T-helper 2 cell treated with Interferon-gamma antibody and Interleukin-4, amounts not matched to agents 5 μg/mL and 100 μg/mL, for 36 hours (primary cell): ENCODE measurements at places on chromosomes 6 and 20.
A peak's percentile ranks its signal among the peaks of the same experiment; 100 is the strongest.

DNA sequence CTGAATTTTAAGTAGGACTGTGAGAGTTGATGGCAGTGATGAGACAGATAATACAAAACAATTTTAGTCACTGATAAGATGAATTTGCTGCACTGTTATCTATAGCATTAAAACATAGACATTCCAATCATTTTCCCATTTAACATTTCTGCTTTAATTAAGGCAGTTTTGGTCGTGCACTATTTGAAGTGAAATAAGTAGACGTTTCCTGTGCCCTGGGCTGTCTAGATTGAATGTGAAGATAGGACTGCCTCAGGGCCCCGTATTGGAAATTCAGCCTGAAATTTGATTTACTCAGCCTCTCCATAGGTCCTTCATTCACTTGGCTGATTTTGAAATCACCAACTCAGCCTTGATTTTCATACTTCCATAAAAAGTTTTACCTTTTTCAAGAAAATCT lies 48.3 kb downstream of the ARID1B start:
- DNase-seq: no peak

GRCh38 chr6:25229671-25230321 lies 49.4 kb upstream of the CARMIL1 start:
- no peak for DNase-seq

DNA sequence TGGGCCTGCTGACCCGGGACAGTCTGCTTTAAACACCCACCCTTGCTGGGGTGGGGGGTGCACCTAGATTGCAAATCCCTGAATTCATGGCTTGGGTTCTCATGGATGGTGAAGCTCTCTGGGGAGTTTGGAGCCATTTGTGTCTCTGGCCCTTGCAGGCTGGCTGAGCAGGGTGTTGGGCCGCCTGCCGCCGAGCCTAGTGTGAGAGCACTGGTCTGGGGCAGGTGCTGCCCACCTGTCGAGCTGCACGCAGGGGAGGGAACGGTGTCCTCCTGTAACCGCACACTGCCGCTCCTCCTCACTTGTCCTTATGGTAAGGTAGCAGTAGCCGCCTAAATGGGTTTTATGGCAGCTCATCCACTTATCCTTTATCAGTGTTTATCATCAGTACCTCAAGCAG lies 143.9 kb downstream of the DTNBP1 start:
- DNase-seq: no peak

GRCh38 chr20:35823937-35824336 lies 52.1 kb downstream of the PHF20 start:
- no peak for DNase-seq

DNA sequence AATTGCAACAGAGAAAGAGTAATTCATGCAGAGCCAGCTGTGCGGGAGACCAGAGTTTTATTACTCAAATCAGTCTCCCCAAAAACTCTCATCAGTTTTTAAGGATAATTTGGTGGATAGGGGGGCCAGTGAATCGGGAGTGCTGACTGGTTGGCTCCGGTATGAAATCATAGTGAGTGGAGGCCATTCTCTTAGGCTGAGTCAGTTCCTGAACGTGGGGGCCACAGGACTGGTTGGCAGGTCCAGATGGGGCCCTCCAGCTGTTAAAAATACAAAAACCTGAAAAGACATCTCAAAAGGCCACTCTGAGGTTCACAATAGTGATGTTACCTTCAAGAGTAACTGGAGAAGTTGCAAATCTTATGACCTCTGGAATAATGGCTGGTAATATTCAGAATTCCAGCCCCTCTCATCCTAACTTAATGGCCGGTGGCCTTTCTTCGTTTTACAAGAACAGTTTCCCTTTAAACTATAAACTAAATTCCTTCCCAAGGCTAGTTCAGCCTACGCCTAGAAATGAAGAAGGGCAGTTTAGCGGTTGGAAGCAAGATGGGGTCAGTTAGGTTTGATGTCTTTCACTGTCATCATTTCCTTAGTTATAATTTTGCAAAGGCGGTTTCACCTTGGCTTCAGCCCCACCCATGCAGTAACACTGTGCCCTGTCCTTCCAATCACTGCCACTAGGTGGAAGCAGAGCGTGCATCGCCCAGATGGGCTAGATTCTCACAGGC lies 6.8 kb upstream of the MICA start:
- peak; percentile 82 for DNase-seq

- DNase-seq: no peak
Observed at GRCh38 chr6:110981202-110981600, 637 bp upstream of the RPF2 start.

DNA sequence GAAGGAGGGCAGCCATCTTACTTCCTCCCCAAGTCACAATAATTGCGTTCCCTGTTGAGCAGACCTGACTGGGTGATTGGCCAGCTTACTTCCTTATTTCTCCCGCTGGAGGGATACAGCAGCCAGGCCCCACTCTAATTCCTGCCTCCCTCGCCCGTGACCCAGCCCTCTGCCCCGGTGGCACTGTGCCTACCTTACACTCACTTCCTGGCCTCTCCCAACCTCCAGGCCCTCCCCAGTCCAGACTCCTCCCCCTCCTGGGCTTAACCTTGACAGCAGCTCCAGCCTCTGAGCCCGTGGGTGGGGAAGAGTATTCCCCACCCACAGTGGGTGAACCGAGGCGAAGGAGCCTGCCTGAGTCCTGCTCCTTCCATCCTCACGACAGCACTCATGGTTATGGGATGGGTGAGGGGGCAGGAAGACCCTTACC lies 3.0 kb downstream of the BAK1 start:
- DNase-seq: no peak

GRCh38 chr20:47810721-47811347 lies 25.6 kb upstream of the SULF2 start:
- DNase-seq: no peak

DNA sequence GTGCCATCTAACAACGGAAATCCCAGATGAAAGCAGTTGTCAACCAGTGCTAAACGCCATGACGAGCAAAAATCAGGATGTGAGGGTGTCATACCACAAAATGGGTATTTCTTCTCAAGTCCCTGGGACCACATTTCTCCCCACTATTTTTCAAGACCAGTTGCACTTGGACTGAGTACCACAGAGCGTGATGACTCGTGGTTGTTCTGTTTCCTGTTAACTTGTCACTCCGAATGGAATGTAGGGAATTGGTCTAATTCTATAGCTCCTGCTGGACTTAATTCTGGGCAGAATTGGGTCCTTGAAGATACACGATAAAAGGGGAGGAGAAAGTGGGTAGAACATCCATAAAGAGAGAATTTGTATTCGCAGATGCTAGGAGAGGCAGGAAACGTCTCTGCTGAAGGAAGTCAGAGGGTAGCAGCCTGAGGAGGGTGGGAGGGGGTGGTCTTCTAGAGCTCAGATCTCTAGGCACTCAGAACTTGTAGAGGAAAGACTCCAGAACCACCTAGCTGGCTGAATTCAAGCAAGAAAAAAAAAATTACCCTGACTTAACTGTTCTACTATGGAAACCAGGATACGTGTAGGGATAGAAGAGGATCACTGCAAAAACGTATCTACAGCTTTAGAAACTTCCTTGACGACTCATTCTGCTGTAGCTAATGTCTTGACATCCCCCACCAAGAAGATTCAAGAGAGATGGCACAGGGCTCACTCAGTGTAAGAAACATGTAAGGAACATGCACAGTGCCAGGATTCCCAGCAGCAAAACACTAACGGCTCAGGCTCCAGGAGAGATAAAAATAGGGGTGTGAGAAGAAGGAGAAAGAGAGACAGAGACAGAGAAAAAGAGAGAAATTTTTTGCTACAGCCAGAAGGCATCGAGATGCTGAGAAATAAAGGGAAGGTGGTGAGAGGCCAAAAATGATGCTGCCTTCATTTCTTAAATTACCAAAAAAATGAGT lies 494.7 kb downstream of the CD83 start:
- no peak for DNase-seq

DNA sequence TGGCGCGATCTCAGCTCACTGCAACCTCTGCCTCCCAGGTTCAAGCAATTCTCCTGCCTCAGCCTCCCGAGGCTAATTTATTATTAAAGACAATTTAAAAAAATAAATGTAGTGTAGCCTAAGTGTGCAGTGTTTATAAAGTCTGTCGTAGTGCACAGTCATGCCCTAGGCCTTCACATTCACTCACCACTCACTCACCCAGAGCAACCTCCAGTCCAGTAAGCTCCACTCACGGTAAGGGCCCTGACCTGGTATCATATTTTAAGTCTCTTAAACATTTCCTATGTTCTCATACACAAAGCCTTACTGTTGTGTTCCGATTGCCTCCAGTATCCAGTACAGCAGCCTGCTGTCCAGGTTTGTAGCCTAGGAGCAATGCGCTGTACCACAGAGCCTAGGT lies 168.2 kb upstream of the FOXQ1 start:
- DNase-seq: no peak

DNA sequence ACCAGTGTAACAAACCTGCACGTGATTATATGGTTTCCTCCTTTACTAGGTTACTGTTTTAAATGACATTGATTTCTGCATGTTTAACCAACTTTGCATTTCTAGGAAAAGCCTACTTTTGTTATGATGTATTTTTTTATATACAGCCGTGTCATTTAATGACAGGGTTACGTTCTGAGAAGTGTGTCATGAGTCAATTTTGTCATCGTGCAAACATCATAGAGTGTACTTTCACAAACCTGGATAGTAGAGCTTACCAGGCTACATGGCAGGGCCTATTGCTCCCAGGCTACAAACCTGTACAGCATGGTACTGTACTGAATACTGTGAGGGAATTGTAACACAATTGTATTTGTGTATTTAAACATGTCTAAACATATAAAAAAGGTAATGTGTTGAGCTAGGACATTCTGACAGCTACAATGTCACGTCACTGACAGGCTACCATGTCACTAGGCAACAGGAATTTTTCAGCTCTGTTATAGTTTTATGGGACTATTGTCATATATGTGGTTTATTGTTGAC lies 205.3 kb downstream of the PRL start:
- peak; percentile 14 for DNase-seq

DNA sequence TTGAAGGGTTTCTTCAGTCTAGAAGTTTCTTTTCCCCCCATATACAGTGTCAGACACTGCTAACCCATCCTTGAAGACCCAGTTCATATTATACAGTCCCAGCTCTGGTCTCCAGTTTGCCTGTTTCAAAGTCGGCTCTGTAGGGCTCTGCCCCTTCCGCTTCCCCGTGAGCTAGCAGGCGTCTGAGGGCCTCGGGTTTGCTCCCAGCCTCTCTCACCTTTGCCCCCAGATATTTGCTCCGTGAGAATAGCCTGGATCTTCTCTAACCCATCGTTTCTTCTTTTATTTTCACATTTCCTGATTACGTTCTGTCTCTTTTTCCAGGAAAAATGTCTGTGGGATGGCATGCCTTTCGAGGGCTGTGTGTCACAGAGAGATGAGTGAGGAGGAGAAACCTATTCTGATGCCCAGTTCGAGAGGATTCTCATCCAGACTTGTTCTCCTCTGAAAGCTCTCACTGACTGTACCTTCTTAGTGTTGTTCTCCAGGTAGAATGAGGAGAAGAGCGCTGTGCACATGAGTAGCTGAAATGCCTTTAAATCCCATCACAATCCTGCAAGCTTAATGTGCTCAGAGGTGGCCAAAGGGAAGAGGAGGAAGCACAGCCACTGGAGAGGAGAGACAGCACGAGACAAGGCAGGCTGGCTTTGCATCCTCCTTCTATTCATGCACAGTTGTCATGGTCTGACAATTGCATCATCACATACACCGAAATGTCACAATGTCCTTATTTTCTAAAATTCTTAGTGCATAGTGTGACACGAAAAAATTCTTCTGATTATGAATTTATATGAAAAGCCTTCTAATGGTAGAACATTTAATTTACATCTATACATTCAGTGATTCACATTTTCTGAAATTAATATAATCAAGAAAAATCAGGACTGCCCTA lies 171.1 kb downstream of the FOXA2 start:
- DNase-seq: no peak

DNA sequence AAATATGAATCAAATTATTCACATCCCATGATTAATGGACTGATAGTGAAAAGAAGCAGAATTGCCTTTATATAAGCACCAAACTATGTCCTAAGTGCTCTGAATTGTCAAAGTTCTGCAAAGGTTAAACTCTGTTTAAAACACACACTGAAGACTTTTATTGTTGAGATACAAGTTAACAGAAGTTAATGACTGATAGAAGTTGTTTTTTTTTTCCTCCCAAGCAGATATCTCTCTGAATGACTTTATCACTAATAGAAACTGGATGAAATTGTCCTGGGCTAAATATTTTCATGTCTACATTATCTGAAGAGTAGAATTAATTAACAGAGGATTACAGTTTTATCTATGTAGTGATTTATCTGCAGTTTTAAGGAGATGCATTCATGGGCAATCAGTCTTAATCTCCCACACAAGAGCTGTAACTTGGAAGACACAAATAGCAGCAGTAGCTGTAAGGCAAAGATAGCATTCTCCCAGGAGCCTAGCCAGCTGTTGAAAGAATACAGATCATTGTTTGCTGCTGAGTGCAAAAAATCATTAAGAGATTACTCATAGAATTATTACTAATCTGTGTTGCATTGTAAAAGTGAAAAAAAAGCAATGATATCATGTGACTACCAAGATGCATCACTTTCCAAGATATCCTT lies 49.9 kb downstream of the BMP5 start:
- no peak for DNase-seq

- DNase-seq: no peak
Observed at GRCh38 chr6:75188221-75188925, 17.5 kb downstream of the COL12A1 start.

DNA sequence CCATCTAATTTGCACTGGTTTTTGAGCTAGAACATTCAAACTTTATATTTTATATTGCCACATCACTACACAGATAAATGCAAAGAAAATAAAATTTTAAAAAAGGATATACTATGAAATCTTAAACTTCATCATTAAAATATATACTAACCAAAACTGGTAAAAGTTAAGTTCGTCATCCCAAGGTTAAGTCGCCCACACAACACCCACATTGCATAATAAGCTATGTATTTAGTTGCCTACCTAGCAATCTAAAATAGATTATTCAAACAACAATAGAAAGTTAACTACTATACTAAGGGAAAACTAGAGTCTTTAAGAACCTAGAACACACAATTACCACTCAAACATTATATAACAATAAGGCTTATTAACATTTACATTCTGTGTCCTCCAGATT lies 24.5 kb downstream of the PDE10A start:
- no peak for DNase-seq

- DNase-seq: no peak
Observed at GRCh38 chr6:142934106-142934505, 10.9 kb downstream of the HIVEP2 start.

GRCh38 chr6:164889980-164890379 lies 419.4 kb downstream of the C6orf118 start:
- no peak for DNase-seq

DNA sequence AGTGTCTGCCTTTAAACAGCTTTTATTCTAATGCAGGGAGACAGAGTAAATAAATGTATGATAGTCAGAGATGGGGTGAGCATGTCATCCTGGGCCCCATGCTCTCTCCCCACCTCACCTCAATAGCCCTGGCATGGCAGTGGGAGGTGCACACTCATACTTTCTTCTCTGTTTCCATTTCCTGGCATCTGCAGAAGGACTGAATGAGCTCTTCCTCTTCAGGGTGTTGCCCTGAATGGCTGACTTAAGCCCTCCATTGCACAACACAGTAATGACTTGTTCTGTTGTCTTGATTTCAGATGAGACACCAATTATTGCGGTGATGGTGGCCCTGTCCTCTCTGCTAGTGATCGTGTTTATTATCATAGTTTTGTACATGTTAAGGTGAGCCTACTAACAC lies 57.0 kb upstream of the GNRH2 start:
- peak; percentile 85 for DNase-seq

- DNase-seq: no peak
Observed at GRCh38 chr6:87762116-87762515, 60.1 kb upstream of the AKIRIN2 start.
